GM12864 (cell line): ENCODE measurements at places on chromosomes 7 and 10.

GRCh38 chr7:106864298-106865081 is 592 bp upstream of the PIK3CG start:
- DNase-seq: peak; percentile 57

DNA sequence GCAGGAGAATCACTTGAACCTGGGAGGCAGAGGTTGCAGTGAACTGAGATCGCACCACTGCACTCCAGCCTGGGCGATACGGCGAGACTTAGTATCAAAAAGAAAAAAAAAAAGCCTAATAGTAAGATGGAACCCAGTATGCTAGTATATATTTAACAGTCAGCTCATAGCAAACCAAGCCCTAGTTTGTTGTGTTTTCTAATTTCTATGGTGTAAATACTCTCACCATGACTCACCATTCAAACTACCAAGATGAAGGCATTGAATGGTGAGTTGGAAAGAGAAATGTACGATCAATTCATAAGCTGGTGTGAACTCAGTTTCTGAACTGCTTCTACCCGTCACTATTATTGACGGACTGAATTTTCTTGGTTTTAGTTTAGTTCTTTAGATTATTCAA is 173.7 kb upstream of the KAT6B start:
- DNase-seq: no peak

DNA sequence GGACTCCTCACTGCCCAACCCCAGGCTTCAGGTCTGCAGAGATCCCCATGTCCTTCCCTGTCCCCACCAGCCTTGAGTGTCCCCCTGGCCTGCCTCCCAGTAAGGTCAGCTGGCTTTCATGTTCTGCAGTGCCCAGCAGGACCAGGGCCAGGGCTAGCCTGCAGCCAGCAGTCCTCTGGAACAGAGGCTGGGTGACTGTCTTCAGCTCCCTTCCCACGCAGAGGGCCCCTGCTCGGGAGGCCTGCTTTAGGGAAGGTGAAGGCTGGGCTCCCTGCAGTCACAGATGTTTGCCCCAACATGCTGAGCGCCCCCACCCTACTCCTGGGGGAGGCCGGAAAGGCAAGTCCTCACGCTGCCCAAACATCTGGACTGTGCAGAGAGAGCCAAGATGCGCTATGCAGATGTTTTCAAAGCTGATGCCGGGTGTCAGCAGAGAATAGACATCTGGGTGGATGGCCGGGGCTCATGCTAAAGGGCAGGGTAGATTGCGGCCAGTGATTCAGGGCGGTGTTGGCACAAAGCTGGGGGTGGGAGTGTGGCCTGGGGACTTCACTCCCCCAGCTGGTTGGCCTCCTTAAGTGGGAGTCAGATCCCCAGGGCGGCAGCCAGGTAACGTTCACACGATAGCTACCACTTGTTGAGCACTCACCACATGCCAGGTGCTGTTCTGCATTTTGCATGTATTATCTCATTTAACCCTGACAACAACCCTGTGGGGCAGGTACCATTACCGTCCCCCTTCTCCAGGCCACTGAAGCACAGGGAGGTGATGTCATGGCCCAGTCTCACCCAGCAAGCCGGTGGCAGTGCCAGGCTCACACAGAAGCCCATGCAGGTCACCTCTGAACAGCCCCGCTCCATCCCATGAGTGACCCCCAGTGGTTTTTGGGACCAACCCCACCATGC is 71.2 kb upstream of the COL13A1 start:
- no peak for DNase-seq

- DNase-seq: no peak
These were observed 63.1 kb downstream of the VWA2 start for GRCh38 chr10:114301951-114302710.

DNA sequence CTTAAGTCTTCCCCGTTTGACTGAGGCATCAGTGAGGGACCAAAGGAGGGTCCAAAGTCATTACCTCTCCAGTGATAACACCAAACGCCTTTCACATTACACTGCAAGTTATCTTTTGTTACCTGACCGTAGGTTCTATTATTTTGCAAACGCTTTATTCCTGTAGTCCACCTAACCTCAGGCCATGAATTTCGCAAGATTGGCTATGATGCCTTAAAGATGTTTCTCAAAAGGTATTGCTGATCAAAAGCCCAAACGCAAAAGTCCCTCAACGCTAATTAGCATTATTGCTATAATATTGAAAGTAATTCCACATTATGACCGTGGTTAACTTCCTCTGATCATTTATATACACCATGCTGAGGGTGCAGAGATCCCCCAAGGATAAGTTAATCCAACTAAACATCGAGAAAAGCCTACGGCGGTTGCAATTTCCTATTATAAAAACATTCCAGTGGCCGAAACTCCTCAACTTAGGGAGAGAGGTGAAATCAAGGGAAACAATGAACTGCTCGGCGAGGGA is 649 bp downstream of the DNA2 start:
- DNase-seq: no peak

DNA sequence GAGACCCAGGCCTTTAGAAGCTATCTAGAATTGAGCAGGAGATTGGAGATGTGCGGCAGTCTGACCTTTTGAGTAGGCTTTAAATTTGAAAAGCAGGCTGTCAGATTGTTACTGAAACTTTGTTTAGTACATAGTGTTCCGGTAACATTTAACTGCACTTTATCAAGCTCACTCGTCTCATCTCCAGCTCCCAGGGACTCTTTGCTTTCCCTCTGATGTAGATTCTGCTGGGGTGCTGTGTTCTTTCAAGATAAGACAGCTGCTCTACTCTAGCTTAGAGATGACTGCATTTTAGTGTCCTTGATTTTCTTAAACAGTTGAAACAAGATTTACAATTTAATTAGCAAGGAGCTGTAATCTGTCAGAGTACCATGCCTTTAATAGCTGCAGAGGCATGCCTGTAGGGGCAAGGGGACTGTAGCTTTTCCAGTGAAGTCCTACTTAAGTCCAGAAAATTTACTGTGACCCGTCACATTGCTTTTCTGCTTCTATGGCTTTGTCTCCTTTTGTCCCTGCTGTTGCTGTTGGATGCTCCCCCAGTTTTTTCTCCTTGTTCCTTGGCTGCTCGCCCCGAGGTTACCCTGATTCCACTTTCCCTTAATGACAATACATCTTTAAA is 56.4 kb upstream of the MTPN start:
- DNase-seq: no peak

GRCh38 chr7:99272476-99273045 is at the start of gene MYH16:
Gene MYH16 (plus strand): TSS chr7:99272839.
- DNase-seq: no peak

GRCh38 chr10:21280971-21281572 is 244.4 kb downstream of the SKIDA1 start:
- no peak for DNase-seq

DNA sequence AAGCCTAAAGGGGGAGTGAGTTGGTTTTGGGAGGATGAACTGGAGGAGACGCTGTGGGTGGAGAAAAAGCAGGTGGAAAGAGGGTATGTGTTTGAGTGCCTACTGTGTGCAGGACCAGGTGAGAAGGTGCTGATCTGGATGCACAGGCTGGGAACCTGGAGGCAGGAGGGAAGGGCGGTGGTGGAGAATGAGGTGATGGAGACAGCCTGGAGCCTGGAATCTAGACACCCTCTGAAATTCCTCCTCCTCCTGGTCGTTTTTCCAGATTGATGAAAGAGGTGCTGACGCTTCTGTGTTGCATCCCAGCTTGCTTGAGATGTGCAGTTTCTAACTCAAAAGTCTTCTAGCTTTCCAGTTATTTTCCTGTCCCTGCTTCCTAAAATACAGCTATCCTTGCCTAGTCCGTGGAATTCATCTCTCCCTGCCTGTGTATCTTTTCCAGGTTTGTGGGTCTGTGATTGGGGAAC is 67.5 kb downstream of the LRMDA start:
- DNase-seq: no peak

GRCh38 chr10:113540845-113541548 is 11.9 kb upstream of the HABP2 start:
- no peak for DNase-seq

DNA sequence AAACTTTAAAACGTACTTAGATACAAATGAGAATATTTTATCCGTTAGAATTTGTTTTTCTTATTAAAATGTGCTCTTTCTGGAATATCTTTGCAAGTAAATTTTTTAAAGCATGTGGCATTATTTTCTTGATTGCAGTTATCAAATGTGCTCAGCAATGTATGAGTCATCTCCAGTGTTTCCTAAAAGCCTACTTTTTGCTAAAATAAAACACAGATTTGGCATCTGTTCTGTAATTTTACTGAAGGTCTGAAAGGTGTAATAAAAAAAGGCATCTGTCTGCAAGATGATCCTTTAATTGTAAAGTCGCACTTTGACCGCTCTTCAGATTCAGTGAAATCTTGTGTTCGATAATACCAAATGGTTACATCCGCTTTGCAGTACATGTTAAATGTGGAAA is 3.4 kb downstream of the GNAT3 start:
- no peak for DNase-seq

GRCh38 chr7:21819048-21819447 is 126.7 kb downstream of the CDCA7L start:
- DNase-seq: no peak

GRCh38 chr7:158649279-158649678 is 55.3 kb downstream of the NCAPG2 start:
- no peak for DNase-seq

DNA sequence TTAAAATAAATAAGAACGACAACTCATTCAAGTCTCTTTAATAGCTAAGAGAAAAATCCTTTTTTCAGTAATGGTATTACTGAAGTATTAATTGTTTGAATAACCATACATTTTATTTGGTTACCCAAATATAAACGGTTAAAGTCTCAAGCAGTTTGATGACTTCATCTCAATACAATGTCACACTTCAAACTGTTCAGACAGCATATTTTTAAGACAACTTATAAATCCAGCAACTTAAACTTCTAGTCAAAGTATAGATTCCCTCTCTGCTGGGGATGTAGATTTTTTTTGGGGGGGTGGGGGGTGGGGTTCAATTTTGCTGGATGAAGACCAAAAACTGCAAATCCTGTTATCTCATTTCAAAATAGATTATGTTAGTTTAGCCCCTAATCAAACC is 42.0 kb downstream of the GNA12 start:
- no peak for DNase-seq

DNA sequence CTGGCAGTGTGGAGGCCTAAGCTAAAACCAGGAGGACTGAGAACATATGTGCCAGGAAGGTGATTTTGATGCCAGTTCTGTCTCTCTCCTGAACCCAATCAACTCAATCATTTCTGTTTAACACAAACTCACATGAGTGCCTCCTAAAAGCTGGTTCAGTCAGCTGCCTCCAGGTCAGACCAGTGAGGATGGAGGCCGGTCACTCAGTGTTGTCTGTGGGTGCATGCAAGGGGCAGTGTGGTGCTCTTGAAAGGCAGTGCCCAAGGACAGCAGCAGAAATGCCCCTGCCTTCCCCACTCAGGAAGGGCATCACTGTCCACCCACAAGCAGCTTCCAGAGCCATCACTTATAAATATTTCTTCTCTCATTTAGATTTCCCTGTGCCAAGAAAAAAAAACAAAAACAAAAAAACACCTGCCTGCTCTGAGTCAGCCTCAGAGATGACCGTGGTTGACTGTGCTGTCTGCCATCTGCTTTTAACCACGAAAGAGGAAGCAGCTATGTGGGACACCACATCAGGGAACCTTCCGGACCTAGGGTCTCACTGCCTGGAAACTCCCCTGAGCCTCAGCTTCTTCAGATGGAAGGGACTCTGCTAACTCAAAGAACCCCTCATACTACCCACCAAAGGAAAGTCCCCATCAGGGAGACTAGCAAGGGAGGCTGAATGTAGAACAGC is 39.1 kb downstream of the VOPP1 start:
- peak; percentile 95 for DNase-seq

DNA sequence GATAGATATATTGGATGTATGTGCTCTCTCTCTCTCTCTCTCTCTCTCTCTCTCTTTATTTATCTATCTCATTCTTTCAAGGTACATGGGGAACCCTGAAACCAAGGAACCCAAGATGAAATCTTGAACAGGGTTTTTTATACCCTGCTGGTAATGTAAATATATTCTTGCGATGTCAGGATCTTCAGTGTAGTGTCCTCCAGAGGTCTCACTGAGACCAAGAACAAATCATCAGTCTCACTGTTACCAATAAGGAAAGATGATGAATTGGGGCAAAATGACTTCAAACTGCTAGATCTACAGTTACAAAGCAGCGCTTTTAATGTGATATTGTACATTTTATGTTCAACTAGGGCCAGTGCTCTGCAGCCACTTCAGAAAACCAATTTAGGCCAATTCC is 423.5 kb downstream of the ANKRD7 start:
- DNase-seq: no peak

DNA sequence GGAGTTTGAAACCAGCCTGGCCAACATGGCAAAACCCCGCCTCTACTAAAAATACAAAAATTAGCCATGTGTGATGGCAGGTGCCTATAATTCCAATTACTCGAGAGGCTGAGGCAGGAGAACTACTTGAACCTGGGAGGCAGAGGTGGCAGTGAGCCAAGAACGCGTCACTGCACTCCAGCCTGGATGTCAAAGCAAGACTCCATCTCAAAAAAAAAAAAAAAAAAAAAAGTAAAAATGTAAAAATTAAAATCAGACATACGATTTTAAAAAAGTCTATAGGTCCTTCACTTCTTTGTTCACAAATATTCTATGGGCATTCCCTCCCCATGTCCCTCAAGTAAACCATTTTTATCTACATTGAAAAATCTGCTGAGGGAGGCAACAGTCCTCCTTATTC is 34.9 kb upstream of the TLL2 start:
- DNase-seq: no peak

GRCh38 chr10:142371-142770 is 7.1 kb downstream of the ZMYND11 start:
- no peak for DNase-seq

DNA sequence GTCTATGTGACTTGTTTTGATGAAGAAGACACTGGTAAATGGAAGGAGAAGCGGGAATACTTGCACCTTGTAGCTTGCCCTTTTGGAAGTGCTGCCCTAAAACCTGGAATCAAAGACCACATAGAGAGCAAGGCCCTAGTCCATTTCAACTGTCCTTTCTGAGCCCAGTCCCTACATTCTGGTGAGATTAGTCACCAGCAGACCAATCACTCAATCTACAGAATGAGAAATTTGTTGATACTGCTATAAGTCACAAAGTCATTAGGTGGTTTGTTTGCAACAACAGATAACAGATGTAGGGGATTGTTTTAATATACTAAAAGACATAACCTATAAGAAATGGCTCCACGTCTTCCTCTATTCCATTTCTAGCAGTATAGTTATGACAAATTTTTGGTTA is 33.6 kb downstream of the WASL start:
- DNase-seq: no peak

DNA sequence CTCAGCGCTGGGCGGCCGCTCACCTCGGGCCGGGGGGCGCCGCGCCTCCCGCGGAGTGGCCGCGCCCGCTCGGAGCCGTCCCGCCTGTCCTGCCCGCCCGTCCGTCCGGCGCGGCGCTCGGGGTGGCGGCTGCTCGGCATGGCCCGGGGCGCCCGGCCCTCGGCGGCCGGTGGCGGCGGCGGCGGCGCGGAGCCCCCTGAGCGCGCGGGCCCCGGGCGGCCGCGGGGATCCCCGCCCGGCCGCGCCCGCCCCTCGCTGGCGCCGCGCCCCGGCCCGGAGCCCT is 338 bp downstream of the SDK1 start:
- DNase-seq: no peak

- DNase-seq: no peak
These were observed 4.2 kb downstream of the SUN1 start for GRCh38 chr7:836429-836828.

- DNase-seq: no peak
These were observed 229.1 kb downstream of the BAMBI start for GRCh38 chr10:28906415-28906814.

GRCh38 chr10:52215745-52216361 is 98.2 kb upstream of the DKK1 start:
- peak; percentile 35 for DNase-seq
